ENCODE measurements at places on chromosomes 1 and 21.

GRCh38 chr1:201183753-201184152 is 6.9 kb upstream of the IGFN1 start:
- no peak for DNase-seq

DNA sequence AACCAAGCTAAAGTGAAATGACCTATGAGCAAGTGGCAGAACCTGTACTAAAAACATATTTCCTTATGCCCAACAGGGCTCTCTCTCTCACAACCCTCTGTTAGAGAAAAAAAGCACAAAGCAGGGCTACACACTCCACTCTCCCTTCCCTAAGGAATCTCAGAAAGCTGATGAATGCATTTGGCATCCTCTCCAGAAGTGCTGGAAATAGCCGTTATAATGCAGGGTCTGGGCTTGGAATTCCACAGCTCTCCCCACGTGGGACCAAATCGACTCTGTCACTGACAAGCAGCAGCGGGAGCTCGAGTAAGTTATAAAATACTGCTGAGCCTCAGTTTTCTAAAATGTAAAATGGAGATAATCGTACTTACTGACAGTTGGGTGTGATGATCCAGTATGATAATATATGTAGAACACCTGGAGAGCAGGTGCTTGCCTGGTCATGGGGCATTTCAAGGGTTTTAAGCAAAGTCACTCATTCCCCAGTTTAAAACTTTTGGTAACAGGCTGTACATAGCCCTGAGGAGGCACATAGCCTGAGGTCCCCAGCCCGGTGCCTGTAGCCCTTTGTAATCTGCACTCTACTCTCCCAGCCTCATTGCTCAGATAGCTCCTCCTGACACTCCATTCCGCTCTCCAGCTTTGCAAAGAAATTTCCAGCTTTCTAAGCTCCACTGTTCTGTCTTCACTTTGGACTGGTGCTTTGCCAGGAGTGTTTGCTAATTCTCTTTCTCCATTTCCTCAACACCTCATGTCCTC is 175.6 kb upstream of the DAB1 start:
- no peak for DNase-seq

GRCh38 chr21:30900881-30901280 is 19.5 kb upstream of the KRTAP11-1 start:
- no peak for DNase-seq

GRCh38 chr1:198205016-198205684 is 48.4 kb downstream of the NEK7 start:
- no peak for DNase-seq

GRCh38 chr21:38469642-38470041 is 28.6 kb downstream of the ERG start:
- no peak for DNase-seq

- DNase-seq: no peak
Observed at GRCh38 chr1:31848381-31848897, 32.6 kb upstream of the SPOCD1 start.

GRCh38 chr1:194919146-194919545 is 1689.1 kb downstream of the KCNT2 start:
- DNase-seq: no peak

DNA sequence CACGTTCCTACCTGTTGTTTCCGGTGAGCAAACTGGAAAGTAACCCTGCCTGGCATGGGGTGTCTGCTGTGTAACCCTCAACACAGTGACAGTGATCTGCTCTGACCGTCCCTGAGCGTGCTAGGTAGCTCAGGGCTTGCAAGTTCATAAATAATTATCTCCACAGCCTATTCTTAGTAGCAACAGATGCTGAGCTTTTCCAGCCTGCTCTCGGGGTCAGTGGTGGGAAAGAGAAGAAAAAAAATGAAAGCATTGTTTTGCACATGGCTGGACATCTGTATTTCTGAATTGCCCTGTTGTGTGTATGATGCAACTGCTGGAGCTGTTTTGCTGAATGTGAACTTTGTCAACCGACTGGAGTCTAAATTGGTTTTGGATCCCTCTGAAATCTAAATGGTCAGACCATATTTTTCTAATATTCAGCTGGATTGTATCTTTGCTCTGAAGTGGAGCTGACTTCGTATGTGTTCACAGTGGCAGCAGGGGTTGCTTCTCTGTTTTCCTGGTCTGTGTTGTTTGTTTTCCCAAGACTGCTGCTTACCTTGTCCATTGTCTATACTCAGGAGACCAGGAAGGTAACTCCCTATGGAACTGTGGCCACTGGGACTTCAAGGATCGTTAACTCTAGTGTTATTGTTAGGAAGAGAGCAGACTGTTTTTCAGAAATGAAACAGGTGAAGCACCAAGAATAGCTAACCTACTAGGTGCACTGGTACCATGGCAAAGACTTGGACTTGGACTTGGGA is 27.0 kb downstream of the TGFB2 start:
- DNase-seq: no peak

GRCh38 chr1:232999956-233000625 is 49.7 kb downstream of the NTPCR start:
- no peak for DNase-seq

- no peak for DNase-seq
Observed at GRCh38 chr1:214146523-214146922, 134.4 kb upstream of the SMYD2 start.

DNA sequence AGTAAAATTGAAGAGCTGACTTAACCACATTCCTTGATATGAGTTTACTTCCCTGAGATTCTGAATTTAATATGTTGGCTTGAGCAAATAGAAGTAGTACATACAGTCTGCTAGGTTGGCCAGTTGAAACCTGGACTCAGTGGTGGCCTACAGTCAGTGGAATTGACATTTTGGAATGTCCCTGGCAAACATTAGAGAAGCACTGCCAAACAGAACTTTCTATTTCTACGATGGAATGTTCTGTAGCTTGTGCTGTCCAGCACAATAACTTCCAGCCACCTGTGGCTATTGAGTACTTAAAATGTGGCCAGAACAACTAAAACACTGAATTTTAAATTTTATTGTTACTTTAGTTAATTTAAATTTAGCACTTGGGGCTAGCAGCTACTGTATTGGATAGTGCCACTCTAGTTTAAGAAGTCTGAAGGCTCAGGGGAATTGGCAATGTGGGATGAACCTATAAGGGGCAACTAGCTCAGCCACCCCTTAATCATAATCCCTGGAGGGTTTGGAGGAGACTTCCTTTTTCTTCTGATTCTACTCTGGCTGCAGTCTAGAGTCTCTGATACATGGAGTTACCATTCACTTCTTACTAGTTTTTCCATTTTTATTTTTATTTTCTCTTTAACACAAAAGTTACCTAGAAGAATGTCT is 10.3 kb upstream of the TEDDM1 start:
- DNase-seq: no peak

DNA sequence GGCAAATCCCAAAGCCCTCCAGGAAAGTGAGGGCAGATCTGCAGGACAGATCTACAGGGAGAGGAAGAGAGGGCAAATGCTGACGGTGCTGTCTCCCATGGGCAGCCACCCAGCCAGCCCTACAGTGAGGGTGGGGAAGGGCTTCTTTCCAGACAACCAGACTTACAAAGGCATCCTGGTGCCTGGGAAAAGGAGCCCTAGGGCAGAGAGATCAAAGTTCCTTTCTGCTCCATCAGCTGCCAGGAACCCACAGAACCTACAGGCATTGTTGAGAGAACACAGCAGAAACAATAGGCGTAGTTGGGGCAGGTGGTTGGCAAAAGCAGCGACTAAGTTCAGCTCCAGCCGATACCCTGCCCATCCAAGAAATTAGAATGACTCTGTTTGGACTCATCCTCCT is 332.4 kb downstream of the KCNH1 start:
- DNase-seq: no peak

GRCh38 chr1:64246294-64246917 is 43.0 kb downstream of the UBE2U start:
- DNase-seq: no peak
